ENCODE measurements at places on chromosomes 7 and 10.

GRCh38 chr10:11023009-11023953 lies 5.6 kb downstream of the CELF2 start:
- DNase-seq = no peak

DNA sequence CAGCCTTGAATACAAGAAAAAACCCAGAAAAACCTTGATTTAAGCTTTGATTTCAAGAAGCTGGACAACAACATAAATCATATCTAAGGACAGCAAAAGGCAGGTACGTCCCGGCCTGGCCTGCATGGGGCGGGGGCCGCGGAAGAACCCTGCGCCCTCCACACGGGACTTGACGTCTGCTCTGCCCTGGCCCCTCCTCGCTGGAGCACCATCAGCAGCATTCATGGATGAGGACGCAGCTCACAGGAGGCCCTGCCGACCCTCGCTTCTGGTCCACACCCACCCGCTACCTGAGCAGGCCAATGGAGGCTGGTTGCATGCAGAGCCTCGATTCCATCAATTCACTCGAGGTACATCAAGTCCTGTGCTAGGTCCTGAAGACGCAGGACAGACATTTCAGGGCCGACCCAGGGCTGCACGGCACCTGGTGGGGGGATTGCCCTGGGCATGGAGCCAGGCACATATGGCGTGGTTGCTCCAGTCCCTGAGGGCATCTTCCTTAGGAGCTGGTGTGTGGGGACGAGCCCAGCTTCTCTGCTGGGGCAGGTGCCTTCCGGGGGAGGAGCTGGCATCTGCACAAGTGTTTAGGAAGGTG lies 63.1 kb upstream of the NKX6-2 start:
- no peak for DNase-seq

GRCh38 chr7:2687338-2687869 lies 598 bp upstream of the AMZ1 start:
- DNase-seq = no peak

DNA sequence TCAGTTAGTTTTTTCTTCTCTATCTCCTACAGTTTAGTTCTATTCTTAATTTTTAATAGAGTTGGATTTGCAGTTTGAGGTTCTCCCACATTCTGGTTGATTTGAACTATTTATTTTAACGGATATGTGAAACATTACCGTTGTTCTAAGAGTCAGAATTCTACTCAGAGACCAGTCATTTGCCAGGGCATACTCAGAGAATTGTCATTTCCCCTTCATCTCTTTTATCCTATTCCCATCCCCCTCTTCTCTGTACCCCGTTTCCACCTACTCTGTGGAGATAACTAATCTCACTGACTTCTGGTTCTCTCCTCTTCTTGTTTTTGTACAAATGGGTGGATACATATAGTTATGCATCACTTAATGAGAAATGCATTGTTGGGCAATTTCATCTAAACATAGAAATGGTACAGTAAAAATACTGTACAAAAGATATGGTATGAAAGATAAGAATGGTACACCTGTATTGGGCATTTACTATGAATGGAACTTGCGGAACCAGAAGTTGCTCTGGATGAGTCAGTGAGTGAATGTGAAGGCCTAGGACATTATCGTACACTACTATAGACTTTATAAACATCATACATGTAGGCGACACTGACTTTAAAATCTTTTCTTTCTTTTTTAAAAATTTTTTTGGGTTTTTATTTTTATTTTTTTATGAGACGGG lies 53.1 kb downstream of the INPP5F start:
- DNase-seq = no peak

- no peak for DNase-seq
Measured at GRCh38 chr10:96367470-96367869, 8.7 kb upstream of the OPALIN start.

DNA sequence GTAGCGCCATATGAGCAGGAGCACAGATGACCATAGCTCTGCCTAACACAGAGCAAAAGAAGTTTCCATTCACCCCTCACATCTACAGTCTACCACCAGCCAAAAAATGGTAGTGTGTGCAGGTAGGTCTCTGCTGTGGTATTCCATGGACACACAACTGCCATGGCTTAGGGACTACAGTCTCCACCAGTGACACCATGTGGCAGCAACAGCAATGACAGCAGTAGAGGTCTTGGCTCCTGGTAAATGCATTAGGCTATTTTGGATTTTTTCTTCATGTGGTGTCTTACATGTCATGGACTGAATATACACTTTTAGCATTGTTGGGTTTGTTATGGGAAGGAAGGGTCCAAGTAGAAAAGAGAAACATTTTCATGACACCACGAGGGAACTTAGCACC lies 70.1 kb upstream of the CABCOCO1 start:
- DNase-seq = no peak
